Vein endothelial cell (primary cell): ENCODE measurements at places on chromosomes 5 and 9. TPM values are rescaled to one million over a fixed set of nuclear protein-coding genes. Genes with fewer than 3 reads are reported as not detected.

SNCAIP gene
- 23.5 and 37.4 TPM in 2 replicates for total RNA-seq

SPINK7 gene
- not detected in 2 replicates for total RNA-seq

NEURL1B gene
- 0.65 and 1.6 TPM in 2 replicates for total RNA-seq

ADAMTS2 gene
- under 0.01 and 1.1 TPM in 2 replicates for total RNA-seq

NR2F1-AS1 gene
- 16.4 and 18.3 TPM in 2 replicates for total RNA-seq
